ENCODE measurements at places on chromosomes 12 and 14.

DNA sequence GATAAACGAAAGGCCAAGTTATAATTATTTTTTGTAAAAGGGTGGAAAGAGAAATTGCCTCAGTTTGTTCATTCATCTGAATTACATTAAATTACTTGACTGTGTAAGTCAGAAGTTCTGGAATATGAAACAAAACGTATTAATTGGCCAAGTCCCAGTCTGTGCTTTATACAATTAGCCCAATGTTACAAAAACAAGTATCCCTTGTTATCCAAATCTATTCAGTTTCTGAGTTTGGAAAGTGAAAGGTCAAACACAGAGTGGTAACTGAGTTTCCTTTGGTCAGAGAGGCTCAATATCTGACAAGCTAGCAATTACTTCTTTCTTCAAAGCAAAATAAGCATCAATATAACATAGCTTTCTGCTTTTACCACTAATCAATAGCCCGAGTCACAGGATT is 62.6 kb downstream of the SPPL3 start:
- no peak for DNase-seq

DNA sequence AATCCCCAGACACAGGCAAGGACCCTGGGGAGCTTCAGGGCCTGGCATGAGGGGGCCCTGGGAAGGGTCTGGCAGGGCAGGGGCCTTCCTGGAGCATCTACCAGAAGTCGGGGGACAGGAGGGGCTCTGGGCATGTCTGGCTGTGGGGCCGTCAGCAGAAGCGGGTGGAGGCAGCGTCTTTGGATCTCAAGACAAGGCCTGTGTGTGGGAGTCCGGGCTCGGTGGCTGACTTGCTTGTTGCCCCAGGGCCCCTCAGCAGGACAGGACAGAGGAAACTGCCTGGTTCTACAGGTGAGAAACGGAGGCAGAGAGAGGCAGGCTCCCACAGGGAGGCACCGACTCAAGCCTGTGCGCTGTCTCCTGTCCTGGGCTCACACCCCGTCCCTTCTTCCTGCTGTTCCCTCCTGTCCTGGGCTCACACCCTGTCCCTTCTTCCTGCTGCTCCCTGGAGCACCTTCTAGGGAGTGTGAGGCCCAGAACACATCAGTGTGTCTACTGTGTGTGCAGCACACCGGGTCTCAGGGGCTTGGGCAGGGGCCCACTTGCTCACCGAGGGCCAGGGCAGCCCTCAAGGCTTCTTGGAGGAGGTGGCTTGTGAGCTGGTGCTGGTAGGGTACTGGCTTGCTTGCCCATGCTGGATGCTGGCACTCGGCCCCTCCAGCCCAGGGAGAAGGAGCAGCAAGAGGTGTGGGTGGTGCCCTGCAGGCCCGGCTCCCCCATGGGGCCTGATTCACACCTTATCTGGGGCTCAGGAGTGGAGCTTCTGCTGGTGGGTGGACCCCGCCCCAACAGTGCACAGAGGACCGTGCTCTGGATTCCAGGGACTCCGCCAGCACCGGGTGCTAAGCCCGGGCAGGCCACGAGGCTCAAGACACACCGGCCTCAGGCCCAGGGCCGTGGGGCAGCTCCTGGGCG is 14.9 kb downstream of the ASPG start:
- DNase-seq = no peak

DNA sequence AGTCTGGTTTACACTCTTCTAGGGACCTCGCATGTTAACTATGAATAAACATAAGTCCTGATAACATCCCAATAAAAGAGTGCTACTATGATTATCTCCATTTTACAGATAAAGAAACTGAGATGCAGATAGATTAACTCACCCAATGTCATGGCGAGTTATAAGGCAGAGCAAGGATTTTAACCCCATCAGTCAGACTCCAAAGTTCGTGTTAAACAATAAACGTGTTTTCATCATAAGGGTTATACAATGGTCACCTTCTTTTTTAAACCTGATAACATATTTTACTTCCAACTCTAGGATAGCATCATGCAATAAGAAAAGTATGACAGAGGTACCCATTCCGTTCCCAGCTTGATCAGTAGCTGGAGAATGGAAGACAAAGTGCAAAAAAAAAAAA is 1.2 kb downstream of the AREL1 start:
- no peak for DNase-seq

- DNase-seq = no peak
Measured at GRCh38 chr14:71452539-71452938, 479.7 kb upstream of the RGS6 start.

DNA sequence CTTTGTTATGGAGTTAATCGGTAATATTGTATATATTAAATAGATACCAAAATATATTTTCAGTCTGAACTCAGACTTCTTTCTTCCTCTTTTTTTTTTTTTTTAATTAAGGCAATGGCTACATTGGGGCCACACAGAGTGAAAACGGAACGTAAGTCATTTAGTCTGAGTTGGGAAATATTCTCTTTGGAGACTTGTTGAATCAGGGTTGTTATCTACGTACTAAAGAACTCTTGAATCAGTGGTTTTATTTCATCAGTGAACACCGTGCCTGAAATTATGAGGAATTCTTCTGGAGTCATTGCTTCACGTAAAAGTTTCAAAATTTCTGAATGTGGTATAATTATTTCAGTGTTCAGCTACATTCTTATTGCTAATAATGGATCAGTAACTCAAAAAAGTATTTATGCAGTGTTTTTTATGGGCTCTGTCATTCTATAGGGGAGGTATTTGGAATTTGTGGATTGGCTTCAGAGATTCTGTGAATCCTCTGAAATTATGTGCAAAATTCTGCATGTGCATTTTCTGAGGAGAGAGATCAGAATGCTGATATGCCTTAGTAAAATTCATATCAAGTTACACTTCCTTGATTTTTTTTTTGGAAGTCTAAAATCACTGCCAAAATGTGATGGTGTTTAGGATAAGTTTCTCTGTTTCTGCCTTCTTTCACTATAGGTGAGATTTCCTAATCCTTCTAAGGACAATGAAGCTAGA is 39.6 kb downstream of the BRMS1L start:
- no peak for DNase-seq

DNA sequence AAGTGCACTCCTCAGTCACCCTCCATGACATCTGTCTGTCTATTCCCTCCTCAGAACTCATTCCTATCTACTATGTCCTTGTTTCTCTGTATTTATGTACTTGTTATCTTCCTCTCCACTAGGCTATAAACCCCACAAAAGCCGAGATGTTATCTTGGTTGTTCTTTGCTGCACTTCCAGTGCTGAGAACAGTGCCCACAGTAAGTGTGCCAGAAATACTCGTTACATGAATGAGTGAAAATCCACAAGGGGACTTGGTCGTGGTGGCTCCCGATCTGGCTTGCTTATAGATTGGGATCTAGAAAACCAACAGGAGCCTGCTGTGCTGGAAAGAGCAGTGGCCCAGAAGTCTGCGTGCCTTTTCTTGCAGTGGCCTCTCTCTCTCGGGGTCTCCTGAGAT is 111.9 kb upstream of the PRMT8 start:
- DNase-seq = no peak

Data from coronary artery (tissue), 2 donors.